ENCODE measurements at places on chromosomes 16 and 17. TPM values are rescaled to one million over a fixed set of nuclear protein-coding genes. Genes with fewer than 3 reads are reported as not detected.

GRCh38 chr16:81451753-81452680 is 7.4 kb downstream of the CMIP start:
- H3K27me3 ChIP-seq = no peaks in the 10 kb centered on the region
- H3K4me1 ChIP-seq = peaks cover 57% of the 10 kb centered on the region
- no peak overlapping the region for H3K4me3 ChIP-seq
- H3K27ac ChIP-seq = no peak overlapping the region

DNA sequence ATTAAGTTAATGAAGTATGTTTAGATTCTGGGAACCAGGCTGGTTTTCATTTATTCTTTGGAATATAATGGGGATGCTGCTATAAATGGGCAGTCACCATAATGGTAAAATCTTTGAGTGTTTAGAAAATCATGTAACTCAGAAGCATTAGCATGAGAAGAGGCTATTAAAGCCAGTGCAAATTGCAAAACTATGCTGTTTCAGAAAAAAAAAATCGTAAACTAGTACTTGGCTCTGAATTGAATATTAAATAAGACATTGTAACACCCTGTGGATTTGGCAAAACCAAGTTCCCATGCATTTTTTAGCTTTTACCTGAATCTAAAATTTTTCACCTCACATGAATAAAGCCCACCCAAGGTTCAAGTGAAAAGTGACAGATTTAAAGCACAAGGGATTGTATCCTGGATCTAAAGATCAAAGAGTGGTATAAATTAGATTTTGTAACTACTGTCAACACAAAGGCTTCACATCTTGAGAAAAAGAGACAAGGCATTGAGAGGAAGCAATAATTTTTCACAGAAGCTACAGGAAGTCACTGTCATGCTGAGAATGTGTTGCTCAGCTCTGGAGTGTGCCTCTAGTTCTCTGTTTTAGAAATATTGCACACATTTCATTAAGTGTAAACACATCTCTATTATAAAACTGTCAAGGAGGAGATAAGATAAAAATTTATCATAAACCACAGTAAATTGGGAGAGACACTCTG is 142.2 kb downstream of the ABCA8 start:
- DNase-seq = no peak
- no peak overlapping the region for H3K27ac ChIP-seq
- no peaks in the 10 kb centered on the region for H3K27me3 ChIP-seq
- no peak overlapping the region for H3K4me3 ChIP-seq

GRCh38 chr16:19128454-19129200 is 14.9 kb downstream of the ITPRIPL2 start:
- H3K27ac ChIP-seq = no peak overlapping the region
- no peaks in the 10 kb centered on the region for H3K4me1 ChIP-seq

DNA sequence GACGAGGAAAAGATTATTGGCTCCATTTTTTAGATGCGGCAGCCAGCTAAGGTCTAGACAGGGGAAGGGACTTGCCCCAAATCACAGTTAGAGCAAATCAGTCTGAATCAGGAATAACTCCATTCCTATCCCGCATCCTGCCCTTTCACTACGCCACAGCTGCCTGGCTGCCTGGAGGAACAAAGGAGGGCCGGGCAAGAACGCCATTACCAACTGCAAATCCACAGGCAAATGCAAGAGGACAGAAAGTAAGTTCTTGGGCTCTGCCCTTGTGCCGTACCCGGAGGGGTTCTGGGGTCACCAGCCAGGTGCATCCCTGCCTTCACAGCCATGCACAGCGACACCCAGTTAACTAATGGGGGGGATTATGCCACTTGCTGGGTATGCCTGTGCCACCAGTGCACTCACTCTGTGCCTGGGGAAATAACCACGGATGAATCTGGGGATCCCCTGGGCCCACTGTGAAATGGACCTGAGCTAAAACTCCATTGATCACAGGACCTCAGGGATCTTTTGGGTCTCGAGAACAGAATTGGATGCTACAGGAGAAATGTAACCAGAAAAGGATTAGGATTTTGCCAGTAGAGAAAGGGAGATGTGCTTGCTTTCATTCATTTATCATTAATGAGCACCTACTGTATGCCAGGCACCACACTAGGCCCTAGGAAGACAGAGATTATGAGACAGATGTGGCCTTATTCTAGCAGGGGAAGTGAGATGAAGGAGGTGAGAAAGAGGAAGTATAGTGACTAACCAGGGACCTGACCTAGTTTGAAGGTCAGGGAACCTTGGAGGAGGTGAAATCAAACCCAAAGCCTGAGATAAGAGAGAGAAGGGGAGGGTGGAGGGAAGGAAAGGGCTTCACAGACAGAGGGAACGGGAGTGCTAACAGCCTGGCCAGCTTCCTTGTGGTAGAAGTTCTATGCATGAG is 17.7 kb downstream of the BCL7C start:
- DNase-seq = peak; percentile 55
- H3K27ac ChIP-seq = peak overlapping the region; percentile 92
- peaks cover 16% of the 10 kb centered on the region for H3K36me3 ChIP-seq
- no peaks in the 10 kb centered on the region for H3K27me3 ChIP-seq
- H3K4me1 ChIP-seq = peaks cover 6% of the 10 kb centered on the region
- H3K4me3 ChIP-seq = peak overlapping the region; percentile 94

DNA sequence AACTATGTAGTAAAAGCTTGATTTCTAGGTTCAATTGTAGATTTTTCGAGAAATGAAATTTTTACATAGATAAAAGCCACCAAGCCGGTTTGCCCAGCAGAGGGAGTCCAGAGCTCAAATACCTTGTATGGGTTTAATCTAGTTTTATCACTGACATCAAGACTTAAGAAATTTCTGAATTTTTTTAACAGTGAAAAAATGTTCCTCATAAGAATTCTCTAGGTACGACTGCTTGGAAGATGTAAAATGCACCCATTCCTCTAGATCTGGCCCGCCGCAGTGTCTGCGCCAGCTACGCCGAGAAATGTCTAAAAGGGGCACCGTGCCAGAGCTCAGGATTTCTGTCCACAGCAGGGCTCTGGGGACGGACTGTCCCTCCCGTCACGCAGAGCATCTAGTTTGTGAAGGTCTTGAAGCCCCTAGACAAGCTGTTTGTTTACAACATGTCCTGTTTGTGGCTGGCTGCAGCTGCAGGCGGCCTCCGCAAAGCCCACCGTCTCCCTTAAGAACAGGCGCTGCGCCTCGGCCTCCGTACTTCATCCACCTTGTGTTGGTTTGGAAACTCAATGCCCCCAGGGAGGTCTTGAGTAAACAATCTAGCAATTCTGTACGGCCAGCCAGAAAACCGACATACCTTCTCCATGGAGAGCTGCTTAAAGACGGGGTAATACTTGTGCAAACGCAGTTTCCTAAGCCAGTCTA is 24.8 kb downstream of the MAP1LC3B start:
- peak; percentile 73 for DNase-seq
- H3K27me3 ChIP-seq = no peaks in the 10 kb centered on the region
- peaks cover 32% of the 10 kb centered on the region for H3K36me3 ChIP-seq
- H3K4me1 ChIP-seq = no peaks in the 10 kb centered on the region
- no peak overlapping the region for H3K4me3 ChIP-seq

DNA sequence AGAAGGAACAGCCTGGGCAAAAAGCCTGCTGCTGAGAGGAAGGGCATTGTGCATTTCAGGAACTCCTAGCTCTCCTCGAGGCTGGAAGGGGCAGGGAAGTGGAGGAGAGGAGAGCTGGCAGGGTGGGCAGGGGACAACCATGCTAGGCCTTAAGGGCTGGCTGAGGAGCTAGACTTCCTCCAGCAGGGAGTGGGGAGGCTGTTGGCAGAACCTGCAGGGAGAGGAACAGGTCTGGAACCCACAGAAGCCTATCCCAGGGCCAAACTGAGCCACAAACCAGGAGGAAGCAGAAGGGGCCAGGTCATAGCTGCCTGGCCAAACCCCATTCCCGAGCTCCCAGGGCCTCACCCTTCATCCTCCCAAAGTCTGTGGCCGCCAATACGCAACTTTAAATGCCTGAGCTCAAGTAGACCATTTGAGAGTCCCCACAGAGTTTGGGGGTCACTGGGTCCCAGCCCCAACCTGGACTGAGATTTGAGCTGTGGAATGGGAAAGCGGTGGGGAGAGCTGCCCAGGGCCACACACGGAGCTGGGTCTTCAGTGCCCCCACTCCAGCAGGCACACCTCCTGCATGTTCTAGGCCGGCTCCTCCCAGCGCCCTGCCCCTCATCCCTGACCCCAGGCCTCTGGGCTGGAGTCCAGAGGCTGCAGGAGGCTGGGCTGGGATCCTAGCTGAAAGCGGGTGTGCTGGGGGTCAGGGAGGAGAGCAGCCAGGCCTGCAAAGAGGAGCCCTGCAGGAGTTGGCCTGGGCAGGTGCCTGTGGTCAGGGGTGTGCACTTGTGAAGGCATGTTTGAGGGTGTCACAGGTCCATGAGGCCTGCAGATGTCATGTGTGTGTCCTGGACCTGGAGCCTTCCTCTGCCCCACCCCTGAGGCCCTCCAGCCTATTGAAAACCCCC is 4.5 kb downstream of the CDH5 start:
- H3K36me3 ChIP-seq = no peaks in the 10 kb centered on the region
- no peak overlapping the region for H3K27ac ChIP-seq
- H3K4me3 ChIP-seq = no peak overlapping the region
- no peaks in the 10 kb centered on the region for H3K27me3 ChIP-seq
- no peaks in the 10 kb centered on the region for H3K4me1 ChIP-seq
- no peak for DNase-seq

- no peak for DNase-seq
- H3K36me3 ChIP-seq = no peaks in the 10 kb centered on the region
- H3K4me1 ChIP-seq = no peaks in the 10 kb centered on the region
- H3K27ac ChIP-seq = no peak overlapping the region
- H3K4me3 ChIP-seq = no peak overlapping the region
- no peaks in the 10 kb centered on the region for H3K27me3 ChIP-seq
Measured at GRCh38 chr16:81830845-81831540, 51.9 kb downstream of the PLCG2 start.

- no peak overlapping the region for H3K4me3 ChIP-seq
- no peaks in the 10 kb centered on the region for H3K4me1 ChIP-seq
- no peaks in the 10 kb centered on the region for H3K36me3 ChIP-seq
- DNase-seq = peak; percentile 71
- no peak overlapping the region for H3K27ac ChIP-seq
Measured at GRCh38 chr17:21119247-21119918, 7.4 kb upstream of the DHRS7B start.

GRCh38 chr16:85231959-85232358 is 119.7 kb upstream of the CIBAR2 start:
- no peak for DNase-seq
- H3K4me1 ChIP-seq = peaks cover 30% of the 10 kb centered on the region
- H3K4me3 ChIP-seq = no peak overlapping the region
- no peaks in the 10 kb centered on the region for H3K36me3 ChIP-seq

- no peak for DNase-seq
- H3K27me3 ChIP-seq = no peaks in the 10 kb centered on the region
- H3K4me1 ChIP-seq = peaks cover 7% of the 10 kb centered on the region
- no peak overlapping the region for H3K27ac ChIP-seq
Measured at GRCh38 chr16:17204644-17205043, 266.1 kb downstream of the XYLT1 start.

GRCh38 chr16:64132759-64133361 is 989.0 kb downstream of the CDH11 start:
- H3K27ac ChIP-seq = no peak overlapping the region
- peaks cover 8% of the 10 kb centered on the region for H3K4me1 ChIP-seq
- H3K36me3 ChIP-seq = no peaks in the 10 kb centered on the region
- no peak for DNase-seq
- no peaks in the 10 kb centered on the region for H3K27me3 ChIP-seq

DNA sequence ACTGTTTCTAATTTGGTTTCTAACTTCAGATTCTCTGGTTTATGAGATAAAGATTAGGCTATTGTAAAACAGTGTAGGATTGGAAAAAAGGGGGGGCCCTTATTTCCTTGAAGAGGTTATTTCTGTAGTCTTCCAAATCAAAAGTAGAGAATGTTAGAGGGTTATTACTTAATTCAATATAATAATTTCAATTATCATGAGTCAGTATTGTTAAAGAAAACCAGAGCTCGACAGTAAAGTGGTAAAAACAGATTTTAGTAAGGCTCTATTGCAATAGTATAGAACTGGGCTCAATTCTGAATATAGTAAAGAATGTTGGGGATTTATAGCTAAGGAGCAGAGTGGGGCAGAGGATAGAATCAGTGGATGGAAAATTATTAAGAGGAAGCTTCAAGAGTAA is 140.0 kb downstream of the TANC2 start:
- no peak overlapping the region for H3K4me3 ChIP-seq
- H3K27me3 ChIP-seq = no peaks in the 10 kb centered on the region
- no peaks in the 10 kb centered on the region for H3K4me1 ChIP-seq

GRCh38 chr16:50172195-50172922 is 19.3 kb downstream of the TENT4B start:
- H3K4me3 ChIP-seq = no peak overlapping the region
- no peak for DNase-seq
- H3K4me1 ChIP-seq = no peaks in the 10 kb centered on the region
- H3K36me3 ChIP-seq = no peaks in the 10 kb centered on the region
- H3K27ac ChIP-seq = no peak overlapping the region
- H3K27me3 ChIP-seq = no peaks in the 10 kb centered on the region

GRCh38 chr17:75927286-75927922 is 13.4 kb downstream of the FBF1 start:
- H3K27me3 ChIP-seq = no peaks in the 10 kb centered on the region
- DNase-seq = peak; percentile 75
- H3K27ac ChIP-seq = no peak overlapping the region
- H3K4me3 ChIP-seq = no peak overlapping the region
- peaks cover 10% of the 10 kb centered on the region for H3K36me3 ChIP-seq

GRCh38 chr16:4894276-4895150 is 42.4 kb downstream of the PPL start:
- no peaks in the 10 kb centered on the region for H3K27me3 ChIP-seq
- no peak overlapping the region for H3K4me3 ChIP-seq
- H3K4me1 ChIP-seq = no peaks in the 10 kb centered on the region
- peak; percentile 48 for DNase-seq

- no peak for DNase-seq
- no peaks in the 10 kb centered on the region for H3K36me3 ChIP-seq
- H3K4me1 ChIP-seq = no peaks in the 10 kb centered on the region
- H3K4me3 ChIP-seq = no peak overlapping the region
- peaks cover 36% of the 10 kb centered on the region for H3K27me3 ChIP-seq
Measured at GRCh38 chr17:76582660-76583059, 3.0 kb downstream of the ST6GALNAC2 start.

DNA sequence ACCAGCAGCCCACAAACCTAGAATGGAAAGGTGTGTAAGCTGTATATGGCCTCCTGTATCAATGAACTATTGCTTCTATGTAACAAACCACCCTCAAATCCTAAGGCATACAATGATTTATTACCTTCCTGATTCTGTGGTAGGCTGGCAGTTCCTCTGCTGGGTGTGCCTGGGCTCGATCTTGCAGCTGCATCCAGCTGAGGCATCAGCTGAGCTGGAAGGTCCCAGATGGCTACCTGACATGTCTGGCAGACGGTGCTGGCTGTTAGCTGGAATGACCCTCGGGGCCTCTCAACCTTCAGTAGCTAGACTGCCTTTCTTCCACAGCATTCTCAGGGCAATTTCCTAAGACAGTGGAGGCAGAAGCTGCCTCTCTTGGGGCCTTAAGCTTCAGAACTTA is 152.7 kb downstream of the RAB11FIP4 start:
- no peaks in the 10 kb centered on the region for H3K27me3 ChIP-seq
- no peaks in the 10 kb centered on the region for H3K36me3 ChIP-seq
- H3K4me3 ChIP-seq = no peak overlapping the region
- DNase-seq = no peak
- no peak overlapping the region for H3K27ac ChIP-seq

The EVPLL gene
- polyA plus RNA-seq = not detected

The AIPL1 gene
- polyA plus RNA-seq = not detected

The NECAB2 gene
- polyA plus RNA-seq = 0.58 TPM

The ELOB gene
- 327 TPM for polyA plus RNA-seq

The MPO gene
- not detected for polyA plus RNA-seq

The CACNG3 gene
- polyA plus RNA-seq = not detected

The TSPOAP1 gene
- polyA plus RNA-seq = 1.9 TPM

The USH1G gene
- not detected for polyA plus RNA-seq

The MYOCD gene
- not detected for polyA plus RNA-seq

The PRDM7 gene
- not detected for polyA plus RNA-seq

The SLC13A5 gene
- not detected for polyA plus RNA-seq

The TCAP gene
- polyA plus RNA-seq = 0.67 TPM

The RNU2-1 gene
- polyA plus RNA-seq = not detected

The HCRT gene
- not detected for polyA plus RNA-seq
